ENCODE measurements at places on chromosomes 11 and 22.

DNA sequence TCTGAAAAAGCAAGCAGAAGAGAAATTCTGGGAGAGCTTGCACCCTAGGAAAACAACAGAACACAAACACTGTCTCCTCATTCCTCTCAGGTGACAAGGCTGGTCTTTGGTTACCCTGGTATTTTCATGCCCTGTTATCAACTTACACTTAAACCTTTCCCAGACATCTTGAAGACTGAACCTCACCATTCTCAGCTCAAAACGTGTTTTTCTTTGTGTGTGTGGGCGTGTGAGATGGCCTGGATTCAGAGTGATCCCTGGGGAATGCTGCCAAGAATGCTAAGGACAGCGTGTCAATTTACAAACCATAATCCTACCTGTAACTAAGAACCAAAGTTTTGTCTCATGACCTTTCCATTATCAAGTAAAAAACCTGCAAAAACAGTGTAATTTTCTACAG is 33.3 kb downstream of the ELF5 start:
- DNase-seq: no peak

GRCh38 chr11:255816-256215 is 19.0 kb downstream of the PSMD13 start:
- no peak for DNase-seq

DNA sequence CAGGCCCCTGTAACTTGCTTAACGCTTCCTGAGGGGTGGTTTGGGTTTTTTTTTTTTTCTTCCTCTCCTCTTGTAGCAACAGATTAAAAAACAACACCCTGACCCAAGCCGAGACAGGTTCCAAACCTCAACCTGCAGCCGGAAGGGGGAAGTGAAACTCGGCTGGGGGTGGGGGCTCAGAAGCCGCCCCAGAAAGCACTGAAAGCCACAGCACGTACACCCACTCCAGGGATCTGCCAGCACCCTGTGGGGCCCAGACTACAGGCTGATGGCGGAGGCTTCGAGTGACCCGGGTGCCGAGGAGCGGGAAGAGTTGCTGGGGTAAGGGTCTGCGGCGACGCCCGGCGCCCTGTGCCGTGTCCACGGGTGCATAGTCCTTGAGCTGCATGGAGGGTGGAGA is at the start of gene LSP1:
Gene LSP1, plus strand, starts transcription at position 208 of the 400 bp plus-strand sequence. Its CDS starts 61 bp downstream, at position 269.
- DNase-seq: no peak

- DNase-seq: peak; percentile 23
Observed at GRCh38 chr22:40418366-40419201, 48.2 kb downstream of the SGSM3 start.

- DNase-seq: no peak
Observed at GRCh38 chr22:28808716-28809355, 8.5 kb upstream of the XBP1 start.

DNA sequence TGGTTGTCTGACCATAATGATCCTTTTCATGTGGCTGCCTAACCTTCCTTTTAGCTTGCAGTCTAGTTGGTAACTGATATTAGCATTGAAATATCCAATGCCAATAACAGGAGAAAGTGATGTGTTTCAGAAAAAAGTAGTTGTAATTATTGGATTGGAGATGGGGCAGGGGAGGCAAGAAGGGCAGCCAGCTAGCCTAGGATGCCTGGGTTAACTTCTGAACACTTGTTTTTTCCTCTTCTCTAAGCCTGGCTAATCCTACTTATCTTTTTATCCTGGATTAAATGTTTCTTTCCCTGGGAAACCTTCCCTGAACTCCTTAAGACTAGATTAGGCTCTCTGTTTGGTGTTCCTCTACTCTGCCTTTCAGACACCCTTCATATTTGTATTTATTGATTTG is 380.2 kb downstream of the TMEM135 start:
- DNase-seq: no peak

- no peak for DNase-seq
Observed at GRCh38 chr11:94751218-94751609, 16.9 kb upstream of the AMOTL1 start.

- DNase-seq: no peak
Observed at GRCh38 chr11:5303626-5304025, 1.9 kb upstream of the OR51B4 start.

DNA sequence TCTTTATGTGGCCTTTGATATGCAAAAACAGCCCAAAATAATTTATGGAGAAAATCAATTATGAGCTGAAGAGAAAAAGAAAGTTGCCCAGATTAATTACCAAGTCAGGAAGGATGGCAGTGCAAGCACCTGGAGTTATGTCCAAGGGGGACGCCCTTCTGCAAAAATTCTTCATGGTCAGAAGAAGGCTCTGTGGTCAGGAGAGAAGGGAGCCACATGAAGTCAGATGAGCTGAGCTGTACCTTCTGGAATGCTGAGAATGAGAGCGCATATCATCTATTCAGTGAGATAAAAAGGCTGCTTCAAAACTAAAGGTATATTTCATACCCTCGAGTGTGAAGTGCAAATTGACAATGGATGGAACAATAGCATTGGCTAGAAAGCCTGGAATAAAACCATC is 607.4 kb downstream of the NTM start:
- DNase-seq: no peak

GRCh38 chr11:12546660-12547059 is 127.6 kb upstream of the TEAD1 start:
- no peak for DNase-seq

- DNase-seq: no peak
Observed at GRCh38 chr11:43845816-43846215, 34.8 kb upstream of the ALKBH3 start.

DNA sequence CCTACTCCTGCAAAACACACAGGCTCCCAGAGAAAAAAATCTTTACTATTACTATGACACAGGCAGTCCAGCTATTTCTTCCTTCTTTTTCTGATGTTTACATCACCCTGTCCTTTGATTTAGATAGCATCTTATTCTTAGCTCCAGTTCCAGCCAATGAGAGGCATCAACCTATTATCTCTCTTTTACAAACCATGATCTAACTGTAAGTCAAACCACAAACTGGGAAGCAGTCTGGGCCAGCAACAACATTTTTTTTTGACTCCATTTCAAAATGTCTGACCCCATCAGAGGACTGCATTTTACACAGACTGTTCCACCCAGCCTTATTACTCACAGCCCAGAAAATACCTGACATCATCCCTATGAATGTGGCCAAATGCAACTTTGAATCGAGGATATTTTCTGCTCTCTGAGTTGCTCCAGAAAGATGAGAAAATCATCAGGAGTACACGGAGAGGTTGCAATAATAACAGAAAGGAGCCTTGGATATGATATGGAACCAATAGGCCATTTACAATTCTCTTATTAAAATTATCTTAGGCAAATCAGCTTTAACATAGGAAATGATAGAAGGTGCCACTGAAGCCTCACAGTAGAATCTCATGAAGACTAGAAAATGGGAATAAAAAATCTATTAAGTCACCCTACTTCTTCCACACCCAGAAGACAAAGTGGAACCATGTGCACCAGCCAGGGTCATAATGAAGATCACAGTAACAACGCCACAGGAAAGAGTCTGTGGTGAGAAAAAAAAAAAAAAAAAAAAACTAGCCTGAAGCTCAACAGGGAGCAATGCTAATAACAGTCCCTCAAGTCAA is 21.2 kb downstream of the TBRG1 start:
- no peak for DNase-seq

DNA sequence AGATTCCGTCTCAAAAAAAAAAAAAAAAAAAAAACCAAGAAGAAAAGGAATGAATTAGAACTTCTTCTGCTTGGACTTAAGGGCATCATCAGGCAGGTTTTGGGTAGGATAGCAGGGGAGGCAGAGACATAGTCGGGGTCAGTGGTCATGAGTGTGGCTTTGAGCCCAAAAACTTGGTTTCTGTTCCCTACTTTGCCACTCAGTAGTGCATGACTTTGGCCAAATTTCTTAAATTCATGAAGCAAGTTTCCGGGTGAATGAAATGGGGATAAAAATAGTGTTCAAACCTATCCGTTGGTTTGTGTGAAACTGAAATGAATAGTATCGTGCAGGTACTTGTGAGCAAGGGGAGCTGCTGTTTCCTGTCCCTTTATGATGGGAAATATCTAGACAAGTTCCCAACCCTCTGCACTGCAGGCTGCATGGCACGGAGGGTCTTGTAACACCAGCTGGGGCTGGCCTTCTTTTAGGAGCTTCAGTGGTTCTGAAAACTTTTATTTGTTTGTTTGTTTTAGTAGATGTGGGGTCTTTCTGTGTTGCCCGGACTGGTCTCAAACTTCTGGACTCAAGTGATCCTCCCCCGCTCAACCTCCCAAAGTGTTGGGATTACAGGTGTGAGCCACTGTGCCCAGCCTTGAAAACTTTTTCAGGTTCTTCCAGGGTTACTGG is 18.4 kb downstream of the NEAT1 start:
- no peak for DNase-seq

GRCh38 chr11:83818349-83818748 is 532.2 kb upstream of the CCDC90B start:
- no peak for DNase-seq

DNA sequence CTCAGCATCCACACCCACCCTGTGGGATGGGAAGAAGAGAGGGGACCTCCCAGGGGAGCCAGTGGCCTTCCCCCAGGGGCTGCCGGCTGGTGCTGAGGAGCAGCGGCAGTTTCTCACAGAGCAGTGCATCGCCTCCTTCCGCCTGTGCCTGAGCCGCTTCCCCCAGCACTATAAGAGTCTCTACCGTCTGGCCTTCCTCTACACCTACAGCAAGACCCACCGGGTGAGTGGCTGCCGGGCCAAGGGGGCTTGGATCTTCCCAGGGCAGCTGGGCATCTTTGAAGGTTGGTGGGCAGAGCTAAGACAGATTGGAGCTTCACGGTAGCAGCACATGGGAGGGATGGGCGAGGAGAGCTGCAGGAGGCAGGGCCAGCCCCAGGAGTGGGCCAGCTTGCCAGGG is 61.8 kb upstream of the SUSD2 start:
- no peak for DNase-seq

DNA sequence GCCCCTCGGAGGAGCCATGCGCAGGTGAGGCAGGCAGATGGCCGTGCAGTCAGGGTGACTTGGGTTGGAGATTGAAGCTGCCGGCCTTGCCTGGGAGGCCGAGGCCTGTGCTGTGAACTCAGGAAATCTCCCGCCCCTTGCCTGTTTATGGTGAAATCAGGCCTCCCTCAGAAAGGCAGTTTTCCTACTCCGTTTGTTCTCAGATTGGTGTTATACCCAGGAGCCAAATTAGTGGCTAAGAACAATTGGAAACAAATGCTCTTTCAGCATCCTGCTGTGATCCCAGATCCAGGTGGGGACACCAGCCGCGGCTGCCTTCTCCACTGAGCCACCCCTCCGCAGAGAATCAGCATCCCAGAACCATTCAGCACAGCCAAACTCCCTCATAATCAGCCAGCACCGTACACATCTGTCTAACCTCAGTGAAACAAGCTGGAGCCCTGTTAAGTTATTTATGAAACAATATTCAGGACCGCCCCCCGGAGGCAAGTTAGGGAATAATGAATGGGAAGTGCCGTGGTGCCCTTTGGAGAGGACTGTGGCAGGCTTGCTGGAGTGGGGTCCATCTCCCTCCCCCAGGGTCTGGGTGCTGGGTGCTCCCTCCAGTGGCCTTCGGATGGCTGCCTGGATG is 60.0 kb downstream of the PKNOX2 start:
- DNase-seq: no peak

DNA sequence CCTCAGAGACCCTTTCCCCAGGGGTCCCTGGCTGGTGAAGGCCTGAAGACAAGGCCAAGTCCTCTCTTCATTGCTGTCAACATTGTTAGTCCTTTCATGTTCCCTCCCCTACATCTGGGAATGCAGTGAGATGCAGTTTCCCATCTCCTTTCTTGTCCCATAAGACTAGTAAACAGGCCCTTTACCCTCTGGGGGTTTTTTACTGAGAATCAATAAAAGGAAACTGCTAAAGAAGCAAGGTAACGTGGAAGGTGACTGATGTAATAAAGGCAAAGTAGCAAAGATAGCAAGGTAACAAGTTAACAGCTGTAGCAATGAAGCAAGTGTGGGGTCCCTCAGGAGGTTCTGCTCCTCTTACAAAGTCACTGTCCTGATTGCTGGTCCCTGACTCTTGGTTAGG is 37.3 kb downstream of the TEAD1 start:
- no peak for DNase-seq

DNA sequence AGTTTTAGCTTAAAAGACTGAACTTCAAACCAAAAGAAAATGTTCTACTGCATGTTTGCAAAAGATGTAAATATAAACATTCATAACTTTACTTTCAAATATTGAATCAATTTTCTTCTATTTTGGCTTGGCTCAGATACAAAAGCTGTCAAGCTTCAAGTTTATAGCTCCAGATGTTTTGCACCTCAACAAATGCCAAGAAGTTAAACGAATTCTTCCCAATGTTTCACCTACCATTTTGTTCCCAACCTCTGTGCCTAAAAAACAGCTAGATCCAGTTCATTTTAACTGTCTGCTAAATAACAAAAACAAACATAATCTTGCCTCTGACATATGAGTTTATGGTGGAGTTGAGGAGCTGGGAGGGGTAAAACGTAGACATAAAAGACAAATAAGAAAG is 76.5 kb downstream of the RAB30 start:
- DNase-seq: no peak

- no peak for DNase-seq
Observed at GRCh38 chr11:31788085-31788484, 23.0 kb downstream of the PAX6 start.

DNA sequence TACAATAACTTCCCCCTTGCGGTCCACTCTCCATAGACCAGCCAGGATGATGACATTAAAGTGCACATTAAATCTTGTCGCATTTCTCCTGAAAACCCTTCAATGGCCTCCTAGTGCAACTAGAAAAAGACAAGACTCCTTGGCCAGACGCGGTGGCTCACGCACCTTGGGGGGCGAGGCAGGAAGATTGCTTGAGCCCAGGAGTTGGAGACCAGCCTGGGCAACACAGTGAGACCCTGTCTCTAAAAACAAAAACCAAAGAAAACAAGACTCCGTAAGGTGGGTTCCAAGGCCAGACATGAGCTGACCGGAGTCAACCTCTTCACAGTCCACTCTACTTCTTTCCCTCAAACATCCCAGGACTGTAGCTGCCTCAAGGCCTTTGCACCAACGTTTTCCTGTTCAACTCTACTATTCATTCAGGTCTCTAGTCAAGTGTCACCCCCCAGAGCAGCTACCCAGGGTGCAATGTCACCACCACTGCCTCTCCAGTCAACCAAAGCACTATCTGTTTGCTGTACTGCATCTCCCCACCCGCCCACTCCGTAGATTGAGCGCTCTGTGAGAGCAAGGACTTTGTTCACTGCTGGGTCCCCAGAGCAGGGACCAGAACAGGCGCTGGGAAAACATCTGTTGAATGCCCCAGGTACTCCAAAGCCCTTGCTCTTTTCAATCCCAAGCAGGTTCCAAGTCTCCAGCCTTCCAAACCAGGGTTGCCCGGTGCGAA is 739 bp downstream of the ZMAT5 start:
- no peak for DNase-seq

Measured in hippocampal formation (tissue), 2 donors.